ENCODE measurements at places on chromosomes 4 and X.

DNA sequence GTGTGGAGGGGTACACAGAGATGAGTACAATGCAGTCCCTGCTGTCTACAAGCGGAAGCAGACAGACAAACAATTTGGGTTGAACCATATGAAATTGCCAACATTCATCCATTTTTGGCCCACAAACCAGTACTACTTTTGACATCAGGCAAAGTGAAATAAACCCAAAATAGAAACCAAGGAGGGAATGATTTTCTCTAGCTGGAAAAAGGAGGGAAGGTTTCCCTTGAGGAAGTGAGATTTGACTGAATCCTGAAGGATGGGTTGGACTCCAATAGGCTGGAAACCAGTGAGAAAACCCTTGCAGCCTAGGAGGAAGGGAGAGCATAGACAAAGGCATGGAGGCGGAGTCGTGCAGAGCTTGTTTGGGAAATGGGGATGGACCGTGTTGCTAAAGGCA, 63.5 kb upstream of the PJA1 start:
- DNase-seq: no peak

DNA sequence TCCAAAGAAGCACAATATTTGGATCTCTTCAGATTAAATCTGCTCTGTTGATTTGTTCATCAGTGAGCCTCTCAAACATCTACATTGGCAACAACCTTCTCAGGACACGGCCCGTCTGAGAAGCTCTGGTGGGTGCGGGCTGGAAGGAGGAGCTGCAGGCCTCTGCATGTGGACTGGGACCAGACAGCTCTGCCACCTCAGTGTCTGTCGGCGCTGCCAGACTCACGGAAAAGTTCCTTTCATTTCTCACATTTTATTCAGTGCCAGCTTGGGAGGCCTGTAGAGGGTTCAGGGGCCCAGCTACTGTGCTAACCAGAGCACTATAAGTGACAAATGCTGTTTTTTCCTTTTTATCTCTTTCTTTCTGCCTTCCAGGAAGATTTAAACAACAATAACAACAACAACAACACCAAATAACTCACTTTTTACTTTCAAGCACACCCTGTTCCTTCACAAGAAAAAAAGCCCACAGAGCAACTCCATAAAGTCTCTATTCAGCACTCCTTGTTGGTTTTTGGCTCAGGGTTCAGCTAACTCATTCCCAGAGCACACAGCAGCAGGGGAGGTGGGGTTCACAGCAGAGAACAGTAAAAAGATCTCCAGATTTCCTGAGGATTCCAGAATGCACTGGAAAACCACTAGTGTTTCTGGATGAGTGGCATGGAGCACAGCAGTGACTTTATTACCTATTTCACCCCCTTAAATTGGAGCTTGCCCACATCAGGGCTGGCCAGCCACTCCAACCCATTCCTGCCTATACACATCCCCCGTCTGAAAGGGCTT, 23.2 kb upstream of the HOPX start:
- DNase-seq: no peak

DNA sequence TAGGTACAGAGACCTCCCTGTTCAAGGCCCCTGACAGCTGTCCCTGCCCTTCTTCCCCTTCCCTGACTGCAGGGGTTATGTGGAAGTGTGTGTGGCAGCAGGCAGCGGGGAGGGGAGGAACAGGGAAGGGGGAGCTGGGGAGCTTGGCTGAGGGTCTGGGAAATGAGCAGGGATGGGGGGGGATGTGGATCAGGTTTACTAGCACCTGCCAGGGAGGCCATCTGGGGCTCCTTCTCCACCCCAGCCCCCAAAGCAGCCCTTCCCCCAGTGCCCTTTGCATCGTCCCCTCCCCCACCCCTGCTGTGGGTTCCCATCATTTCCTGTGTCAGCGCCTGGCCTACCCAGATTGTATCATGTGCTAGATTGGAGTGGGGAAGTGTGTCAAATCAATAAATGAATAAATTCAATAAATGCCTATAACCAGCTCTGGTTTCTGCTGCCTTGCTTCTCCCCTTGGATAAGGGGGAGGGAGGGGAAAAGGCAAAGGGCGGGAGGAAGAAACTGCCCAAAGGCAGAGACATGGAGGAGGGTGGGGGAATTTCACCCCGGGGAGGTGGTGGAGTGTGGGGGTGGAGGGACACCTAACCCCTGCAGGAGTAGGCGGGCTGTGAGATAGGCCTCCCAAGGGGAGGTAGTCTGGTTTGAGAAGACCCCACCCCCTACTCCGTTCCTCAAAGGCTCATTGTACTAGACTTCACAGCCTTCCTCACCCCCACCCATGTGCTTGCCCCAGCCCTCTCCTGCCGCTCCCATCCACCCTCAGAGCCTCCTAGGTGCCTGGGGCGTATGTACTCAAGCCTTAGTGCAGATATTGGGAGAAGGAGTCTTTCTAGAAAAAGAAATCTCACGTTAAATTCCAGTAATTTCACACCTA, 3.2 kb downstream of the CXorf65 start:
- DNase-seq: peak; percentile 58

DNA sequence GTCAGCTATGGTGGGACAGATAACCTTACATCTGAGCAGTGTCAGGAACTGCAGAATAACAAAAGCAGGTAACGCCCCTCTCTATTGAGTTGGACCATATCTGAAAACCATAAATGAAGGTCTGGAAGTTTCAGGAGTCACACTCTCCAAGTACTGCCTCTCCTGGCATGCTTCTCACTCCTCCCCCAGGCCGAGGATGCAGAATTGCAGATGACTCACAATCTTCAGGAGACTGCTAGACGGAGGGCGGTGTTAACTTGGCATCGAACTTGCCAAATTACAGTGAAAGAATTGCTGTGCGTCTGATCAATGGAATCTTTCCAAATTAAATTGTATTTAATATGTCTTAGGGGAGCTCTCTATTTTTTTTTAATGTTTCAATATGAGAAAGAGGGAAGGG, 67.1 kb upstream of the TRIM2 start:
- no peak for DNase-seq

DNA sequence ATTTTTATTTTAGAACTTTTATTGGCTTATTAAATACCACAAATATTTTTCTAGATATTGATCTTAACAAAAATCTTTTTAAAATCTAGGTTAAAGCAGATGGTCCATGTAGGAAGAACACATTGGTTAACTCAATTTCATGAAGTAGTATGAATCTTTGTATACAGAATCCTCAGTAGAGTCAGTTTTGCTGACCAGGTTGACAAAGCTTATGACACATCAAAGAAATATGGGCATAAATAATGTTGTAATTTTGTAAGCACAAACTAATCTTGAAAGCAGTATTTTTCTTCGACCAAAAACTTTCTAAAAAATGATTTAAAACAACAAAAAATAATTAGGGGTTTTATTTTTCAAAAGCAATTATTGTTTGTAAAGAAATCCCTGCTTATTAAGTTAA, 479.3 kb upstream of the PCDH10 start:
- no peak for DNase-seq

GRCh38 chr4:113607998-113608397, 153.5 kb downstream of the CAMK2D start:
- DNase-seq: no peak

- no peak for DNase-seq
Measured at GRCh38 chr4:72376901-72377300, 192.1 kb downstream of the ADAMTS3 start.

DNA sequence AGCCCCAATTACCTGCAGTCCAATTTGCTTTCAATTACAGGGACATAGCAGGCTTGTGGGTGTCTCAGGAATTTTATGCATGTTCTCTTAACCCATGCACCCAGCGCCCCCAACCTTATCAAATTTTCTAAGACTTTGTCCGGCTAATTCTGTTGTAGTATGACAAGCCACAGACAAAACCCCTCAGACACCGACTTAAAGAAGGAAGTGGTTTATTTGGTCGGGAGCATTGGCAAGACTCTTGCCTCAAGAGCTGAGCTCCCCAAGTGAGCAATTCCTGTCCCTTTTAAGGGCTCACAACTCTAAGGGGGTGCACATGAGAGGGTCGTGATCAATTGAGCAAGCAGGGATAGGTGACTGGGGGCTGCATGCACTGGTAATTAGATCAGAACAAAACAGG, 28.7 kb upstream of the IL9R start:
- DNase-seq: no peak

DNA sequence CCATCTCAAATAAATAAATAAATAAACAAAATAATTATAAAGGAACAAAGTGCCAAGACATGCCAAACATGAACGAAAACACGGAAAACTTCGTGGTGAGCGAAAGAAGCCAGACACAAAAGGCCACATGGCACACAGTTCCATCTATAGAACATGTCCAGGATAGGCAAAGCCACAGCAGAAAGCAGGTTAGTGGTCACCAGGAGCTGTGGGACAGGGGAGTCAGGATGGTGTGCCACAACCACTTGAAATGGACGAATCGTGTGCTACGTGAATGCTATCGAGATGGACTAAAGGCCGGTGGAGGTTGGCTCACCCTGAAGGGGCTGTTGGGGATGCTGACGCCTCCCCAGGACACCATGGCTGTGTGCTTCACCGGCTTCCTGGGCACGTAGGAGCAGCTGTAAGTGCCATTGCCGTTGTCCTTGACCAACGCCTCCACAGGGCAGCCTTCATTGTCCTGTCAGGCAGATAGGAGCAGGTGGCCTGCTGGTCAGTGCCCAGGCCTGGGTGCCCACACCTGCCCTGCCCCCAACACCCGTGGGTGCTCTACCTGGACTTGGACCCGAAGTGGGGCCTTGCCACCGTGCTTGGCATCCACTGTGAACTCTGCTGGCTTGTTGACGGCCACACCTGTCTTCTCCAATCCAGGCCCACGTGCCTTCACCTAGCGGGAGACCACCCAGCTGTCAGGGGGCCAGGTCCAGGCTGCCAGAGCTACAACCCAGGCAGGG, 10.6 kb downstream of the FLNA start:
- DNase-seq: no peak

- peak; percentile 68 for DNase-seq
Measured at GRCh38 chr4:140151699-140152012, 2.3 kb downstream of the MAML3 start.

- DNase-seq: no peak
Measured at GRCh38 chr4:82748810-82749470, 49.7 kb downstream of the SCD5 start.

DNA sequence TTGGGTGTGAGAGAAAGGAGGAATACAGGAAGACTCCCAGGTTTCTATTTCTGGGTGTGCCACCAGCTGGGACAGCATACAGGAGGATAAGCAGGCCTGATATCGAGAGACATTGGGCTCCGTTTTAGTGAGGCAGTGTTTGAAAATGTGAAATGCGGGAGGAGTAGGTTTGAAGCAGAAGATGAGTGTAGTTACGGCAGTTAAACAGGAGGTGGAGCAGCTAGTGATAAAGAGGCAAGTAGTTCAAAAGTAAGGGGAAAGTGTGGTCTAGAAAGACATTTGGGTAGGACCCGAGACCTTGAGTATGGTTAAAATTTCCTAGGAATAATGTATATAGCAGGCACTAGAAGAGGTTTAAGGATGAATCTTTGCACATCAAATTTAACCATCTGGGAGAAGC, 42.4 kb downstream of the DCUN1D4 start:
- DNase-seq: no peak

GRCh38 chr4:100042235-100042634, 92.2 kb upstream of the H2AZ1 start:
- DNase-seq: no peak

- DNase-seq: no peak
Measured at GRCh38 chr4:52069571-52069970, 18.5 kb downstream of the SPATA18 start.

DNA sequence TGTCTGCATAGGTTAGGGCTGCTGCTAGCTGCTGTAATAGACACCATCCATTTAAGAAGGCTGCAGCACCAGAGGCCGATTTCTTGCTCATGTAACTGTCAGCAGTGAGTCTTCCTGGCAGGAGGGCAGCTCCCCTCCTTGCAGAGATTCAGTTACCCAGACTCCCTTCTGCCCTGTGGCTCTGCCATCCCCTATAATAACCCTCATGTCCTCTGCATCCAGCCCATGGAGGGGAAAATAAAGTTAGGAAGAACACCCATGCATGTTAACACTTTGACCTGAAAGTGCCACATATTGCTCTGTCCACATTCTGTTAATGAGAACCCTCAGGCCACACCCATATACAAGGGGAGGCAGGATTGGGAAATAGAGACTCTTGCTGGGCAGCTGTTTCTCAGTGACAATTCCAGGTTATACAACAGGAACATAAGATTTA, 5.4 kb downstream of the STBD1 start:
- DNase-seq: no peak

DNA sequence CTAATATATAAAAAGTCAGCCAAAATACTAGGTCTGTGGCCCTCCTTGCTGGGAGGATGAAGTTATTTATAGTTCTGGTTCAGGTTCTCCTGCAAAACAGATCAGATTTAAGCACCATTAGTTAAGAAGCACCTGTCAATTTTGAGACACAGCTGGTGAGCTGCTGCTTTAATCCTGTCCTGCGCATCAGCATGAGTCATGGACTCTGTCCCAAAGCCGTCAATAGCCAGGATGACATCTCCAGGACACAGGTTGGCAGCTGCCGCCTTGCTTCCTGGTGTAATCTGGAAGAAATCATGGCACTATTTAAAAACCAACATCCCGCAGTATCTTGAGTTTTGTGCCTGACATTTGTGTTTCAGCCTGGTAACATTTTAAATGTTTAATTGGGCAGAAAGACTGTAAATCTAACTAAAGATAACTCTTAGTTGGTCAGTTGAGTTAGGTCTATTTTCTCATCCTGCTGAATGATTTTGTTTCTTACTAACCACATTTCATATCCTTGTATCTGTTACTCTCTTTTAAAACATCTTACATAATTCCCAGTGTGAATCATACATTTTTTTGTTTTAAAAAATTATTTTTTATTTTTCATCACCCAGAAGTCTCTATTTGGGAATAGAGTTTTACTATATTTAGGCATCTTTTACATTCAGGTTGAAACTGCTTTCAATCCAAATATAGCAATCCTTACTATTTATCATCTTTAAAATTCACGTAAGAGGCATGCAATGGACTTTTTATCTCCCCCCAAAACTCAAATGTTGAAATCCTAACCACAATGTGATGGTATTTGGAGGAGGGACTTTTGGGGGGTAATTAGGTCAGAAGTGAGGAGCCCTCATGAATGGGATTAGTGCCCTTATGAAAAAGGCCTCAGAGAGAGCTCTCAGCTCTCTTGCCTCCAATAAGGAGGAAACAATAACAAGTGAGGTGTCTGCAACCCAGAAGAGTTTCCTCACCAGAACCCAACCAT, 10.1 kb downstream of the PDLIM3 start:
- DNase-seq: no peak

DNA sequence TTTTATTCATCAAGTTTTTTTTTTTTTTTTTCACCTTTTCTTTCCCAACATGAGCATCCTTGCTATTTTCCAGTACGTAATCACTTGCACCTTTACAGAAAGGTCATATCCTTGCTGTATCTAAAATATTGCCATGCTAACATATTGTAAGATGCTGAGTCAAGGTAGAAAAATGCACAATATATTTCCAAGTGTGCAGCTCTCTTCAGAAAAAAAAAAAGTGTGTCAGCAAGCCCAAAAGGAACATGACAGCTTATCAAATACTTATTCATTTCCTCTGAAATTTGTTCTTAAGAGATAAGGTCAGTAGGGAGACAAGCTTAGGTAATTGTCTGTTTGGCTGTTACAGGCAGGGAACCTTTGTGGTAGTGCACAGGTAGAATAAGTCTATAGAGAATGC, 27.0 kb downstream of the SH2D1A start:
- no peak for DNase-seq

All from activated CD8-positive, alpha-beta memory T cell treated with anti-CD3 and anti-CD28 coated beads, Interleukin-2, amount 50 U/mL, for 4 hours (primary cell).